ENCODE measurements at places on chromosomes 3 and 15.

DNA sequence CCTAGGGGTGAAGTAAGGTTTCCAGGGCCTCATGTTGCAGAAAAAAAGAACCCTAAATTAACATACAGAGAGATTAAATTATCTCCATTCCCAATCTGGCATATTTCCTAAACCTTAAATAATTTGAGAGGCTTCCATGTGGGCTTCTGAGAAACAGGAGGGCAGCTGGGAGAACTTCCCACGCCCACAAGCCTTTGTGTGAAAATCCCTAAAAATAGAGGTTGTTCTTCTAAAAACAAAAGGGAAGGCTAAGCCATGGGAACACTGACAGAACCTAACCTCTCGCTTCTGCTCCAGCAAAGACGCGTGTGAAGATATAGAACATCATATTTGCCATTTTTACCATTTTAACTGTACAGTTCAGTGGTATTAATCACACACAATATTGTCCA lies 812 bp upstream of the SLC12A8 start:
- peak; percentile 18 for DNase-seq

- DNase-seq: no peak
Observed at GRCh38 chr3:14370720-14371572, 31.5 kb upstream of the SLC6A6 start.

DNA sequence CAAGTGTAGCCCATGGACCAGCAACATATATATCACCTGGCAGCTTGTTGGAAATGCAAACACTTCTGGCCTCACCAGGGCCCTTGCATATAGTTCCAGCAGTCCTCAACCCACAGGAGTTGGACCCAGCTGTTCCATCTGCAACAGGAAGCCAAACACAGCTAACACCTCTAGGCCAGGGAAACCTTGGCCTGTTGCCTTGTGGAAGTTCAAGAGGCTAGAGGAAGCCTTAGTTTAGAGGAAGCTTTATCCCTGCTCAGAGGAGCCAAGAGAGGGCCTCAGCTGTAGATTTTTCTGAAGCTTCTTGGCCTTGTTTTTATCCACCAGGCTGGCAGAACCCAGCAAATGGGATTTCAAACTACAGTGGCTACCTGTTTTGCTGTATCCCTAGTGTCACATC lies 11.4 kb downstream of the FHIT start:
- no peak for DNase-seq

DNA sequence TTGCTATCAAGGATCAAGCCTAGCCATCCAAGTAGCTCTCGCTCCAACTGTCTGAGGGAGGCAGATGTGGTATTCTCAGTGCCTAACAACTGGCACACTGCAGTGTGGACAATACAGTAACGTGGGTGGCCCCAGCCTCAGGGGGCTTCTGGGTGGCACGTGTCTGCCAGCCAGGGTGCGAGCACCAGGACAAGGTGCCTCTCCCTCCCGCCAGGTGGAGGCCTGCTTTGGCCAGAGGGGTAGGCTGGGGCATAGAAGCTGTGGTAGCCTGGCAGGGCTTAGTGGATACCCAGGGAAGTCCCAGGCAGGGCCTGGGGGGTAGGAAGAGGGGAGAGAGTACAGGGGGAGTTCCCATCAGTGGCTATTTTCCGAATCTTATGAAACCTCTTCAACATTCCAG lies 234.0 kb downstream of the PLCL2 start:
- DNase-seq: no peak

DNA sequence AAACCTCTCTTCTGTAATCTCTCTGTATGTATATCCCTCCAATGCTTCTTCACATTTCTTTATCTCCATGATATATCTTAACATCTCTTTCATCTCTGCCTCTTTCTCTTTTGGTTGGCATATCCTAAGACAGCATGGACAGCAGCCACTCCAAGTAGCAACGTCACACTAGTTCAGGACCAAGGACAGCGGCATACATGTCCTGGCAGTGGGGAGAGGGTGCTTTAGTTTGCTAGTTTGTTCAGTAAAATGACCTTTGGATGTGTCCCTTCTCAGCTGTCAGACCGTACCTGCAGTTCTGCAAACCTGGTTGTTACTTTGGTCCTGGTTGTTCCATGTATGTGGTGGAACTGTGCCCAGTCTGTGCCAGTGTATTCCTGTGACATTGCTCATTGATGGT lies 225.6 kb upstream of the ROPN1 start:
- peak; percentile 80 for DNase-seq

GRCh38 chr3:17074559-17074958 lies 189.8 kb downstream of the PLCL2 start:
- no peak for DNase-seq

- peak; percentile 24 for DNase-seq
Observed at GRCh38 chr3:123947482-123947881, 13.5 kb downstream of the CCDC14 start.

DNA sequence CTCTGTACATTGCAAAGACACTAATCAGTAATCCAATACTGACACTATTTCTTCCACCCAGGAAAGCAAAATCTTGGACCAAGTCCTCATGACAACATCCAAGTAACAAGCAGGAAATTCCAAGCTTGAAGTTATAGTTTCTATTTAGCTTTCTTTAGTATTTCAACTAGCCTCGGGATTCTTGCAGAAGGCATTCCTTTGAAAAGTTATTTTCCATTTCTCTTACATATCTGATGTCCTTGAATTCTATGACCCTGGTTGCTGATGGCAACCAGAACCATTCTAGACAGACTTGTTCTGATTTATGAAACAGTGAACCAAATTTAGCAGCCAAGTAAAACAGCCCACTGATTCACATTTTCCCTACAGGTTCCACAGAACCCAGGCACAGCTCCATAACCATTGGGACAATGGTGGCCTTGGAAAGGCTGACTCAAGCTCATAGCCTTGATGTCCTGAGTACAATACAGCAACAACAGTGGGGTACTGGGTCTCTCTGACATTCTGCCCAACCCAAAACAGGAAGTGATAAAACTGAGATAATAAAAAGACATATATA lies 26.5 kb downstream of the P3H2 start:
- peak; percentile 57 for DNase-seq
